Aorta (tissue), 5 donors: ENCODE measurements at places on chromosomes 12 and 14. TPM values are rescaled to one million over a fixed set of nuclear protein-coding genes. Genes with fewer than 3 reads are reported as not detected.

DNA sequence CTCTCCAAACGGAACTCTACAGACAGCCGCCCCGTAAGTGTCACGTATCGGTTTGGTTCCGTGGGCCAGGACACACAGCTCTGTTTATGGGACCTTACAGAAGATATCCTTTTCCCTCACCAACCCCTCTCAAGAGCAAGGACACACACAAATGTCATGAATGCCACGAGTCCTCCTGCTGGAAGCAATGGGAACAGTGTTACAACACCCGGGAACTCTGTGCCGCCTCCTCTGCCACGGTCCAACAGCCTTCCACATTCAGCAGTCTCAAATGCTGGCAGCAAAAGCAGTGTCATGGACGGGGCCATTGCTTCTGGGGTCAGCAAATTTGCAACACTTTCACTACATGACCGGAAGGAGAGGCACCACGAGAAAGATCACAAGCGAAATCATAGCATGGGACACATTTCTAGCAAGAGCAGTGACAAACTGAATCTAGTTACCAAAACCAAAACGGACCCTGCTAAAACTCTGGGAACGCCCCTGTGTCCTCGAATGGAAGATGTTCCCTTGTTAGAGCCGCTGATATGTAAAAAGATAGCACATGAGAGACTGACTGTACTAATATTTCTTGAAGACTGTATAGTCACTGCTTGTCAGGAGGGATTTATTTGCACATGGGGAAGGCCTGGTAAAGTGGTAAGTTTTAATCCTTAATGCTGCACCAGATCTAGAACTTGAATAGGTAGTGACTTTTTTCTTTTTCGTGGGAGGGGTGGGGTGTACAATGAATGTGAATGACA is 69.7 kb downstream of the WDR20 start:
- no peak for DNase-seq

GRCh38 chr14:103179094-103179493 is 55.8 kb downstream of the TNFAIP2 start:
- DNase-seq = no peak

- DNase-seq = no peak
Measured at GRCh38 chr12:89529738-89530137, 3.9 kb upstream of the POC1B start.

The REM2 gene
- total RNA-seq = 0.36 TPM

The USP15 gene
- 97.9 TPM for total RNA-seq

DNA sequence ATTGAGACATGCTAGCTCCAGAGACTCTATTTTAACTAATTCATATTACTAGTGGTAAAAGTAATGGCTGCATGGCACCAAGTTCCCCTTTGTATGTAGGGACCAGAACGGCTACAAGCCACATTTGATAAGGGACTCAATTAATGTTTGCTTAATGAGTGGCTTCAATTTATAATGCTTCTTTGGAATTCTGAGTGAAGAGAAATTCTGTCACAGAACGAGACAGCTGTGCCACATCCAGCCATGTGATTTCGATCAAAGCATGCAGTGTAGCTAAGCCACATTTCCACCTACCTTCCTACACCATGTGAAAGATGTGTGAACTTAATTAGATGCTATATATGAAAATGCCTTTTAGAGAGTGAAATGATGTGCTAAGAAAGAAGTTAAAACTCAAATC is 217.4 kb downstream of the ACSS3 start:
- no peak for DNase-seq

The SVOP gene
- not detected for total RNA-seq

DNA sequence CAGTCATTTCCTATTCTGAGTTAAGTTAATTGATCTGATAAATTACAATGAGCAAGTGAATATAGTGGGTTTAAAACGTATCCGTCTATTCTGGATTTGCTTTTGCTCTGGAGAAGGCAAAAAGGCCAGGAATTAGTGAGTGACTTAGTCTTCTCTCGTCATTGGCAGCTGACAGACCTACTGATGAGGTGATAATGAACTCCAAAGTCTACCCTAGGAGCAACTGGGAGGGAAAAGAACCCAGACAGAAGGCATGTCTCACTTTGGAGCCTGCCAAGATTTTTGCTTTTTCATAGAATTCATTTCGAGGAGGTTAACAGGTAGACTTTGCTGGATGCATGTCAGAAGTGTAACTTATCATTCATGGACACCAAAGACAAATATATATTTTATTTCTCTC is 270.3 kb downstream of the FBXL14 start:
- no peak for DNase-seq

DNA sequence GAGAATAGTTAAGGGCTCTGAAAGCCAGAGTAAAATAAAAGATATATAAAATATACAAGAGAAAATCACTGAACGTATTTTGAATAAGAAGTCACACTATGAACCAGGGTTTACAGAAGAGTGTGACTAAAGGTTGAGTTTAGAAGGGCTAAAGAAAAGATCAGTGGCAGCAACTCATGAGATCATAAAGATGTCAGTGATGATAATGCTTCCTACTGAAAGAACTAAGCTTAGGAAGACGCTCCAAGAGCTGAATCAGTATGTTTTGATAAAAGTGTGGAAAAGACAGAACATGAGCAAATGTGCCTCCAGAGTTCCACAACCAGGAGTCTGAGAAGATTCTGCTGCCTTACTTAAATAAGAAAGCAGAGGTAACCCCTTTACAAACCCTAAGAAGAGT is 74.6 kb downstream of the KITLG start:
- no peak for DNase-seq

DNA sequence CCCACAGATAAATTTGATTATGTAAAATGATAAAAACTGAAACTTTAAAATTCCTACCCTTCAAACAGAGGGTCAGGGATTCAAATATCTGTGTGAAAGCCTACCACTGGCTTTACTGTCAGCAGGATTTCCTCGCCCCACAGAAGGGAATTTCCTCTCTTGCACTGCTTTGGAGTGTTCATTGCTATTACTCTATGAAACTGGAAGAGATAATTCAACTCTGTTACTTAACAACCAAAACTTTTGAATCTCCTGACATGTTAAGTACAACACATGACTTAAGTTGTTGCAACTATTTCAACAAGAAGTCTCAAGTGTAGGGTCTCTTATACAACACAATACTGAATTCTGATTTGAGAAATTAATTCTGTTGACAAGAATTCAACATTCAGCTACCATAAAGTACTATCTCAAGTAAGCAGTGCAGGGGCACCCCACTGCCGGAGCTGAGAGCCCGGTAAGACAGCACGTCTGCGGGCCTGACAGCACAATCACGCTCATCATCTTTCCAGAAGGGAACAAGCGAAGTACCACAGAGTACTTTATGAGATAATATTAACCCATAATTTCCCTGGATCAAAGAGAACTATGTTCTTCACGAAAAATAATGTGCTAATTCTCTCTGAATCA is 22.9 kb downstream of the DICER1 start:
- no peak for DNase-seq

- no peak for DNase-seq
Measured at GRCh38 chr14:33564774-33565630, 385.9 kb downstream of the EGLN3 start.

DNA sequence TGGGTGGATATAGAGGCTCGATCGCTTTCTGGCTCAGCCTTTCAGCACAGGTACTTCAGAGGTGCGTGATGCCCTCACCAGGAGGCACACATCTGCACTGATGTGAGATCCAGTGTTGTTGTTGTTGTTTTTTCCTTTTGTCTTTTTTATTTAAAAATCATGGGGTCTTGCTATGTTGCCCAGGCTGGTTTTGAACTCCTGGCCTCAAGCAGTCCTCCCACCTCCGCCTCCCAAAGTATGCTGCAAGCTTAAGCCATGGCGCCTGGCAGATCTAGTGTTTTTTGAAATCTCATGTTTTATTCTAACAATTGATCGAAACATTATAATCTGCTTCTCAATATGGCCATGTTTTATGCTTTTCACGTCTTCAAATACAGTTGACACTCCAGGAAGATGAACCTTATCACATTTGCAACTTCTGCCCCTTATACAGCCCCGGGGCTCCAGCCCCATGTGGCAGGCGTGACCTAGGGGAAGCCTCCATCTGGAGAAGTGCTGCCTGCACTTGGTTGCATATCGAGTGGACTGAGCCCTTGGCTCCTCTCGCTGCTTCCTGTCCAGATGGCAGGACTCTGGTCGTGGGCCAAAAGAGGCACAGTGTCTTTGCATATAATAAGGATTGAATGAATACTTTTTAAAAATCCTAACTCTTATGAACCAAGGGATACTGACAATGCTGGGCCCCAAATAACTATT is 71.7 kb downstream of the TRAF3 start:
- DNase-seq = no peak

DNA sequence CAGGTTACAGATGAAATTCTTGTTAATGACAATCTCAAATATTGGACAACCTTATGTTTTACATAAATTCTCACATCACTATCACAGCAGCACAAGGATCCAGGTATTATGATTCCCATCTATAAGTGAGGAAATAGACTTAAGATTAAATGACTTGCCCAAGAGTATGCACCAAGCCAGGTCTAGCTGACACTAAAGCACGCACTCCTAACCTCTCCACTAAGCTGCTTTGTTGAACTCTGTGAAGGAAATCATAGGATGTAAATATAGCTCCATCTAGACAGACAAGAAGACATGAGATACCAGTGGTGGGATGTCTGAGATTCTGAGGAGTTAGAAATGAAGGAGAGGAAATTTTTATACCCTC is 87.9 kb downstream of the PHLDA1 start:
- no peak for DNase-seq

The GLT1D1 gene
- total RNA-seq = 0.78 TPM

DNA sequence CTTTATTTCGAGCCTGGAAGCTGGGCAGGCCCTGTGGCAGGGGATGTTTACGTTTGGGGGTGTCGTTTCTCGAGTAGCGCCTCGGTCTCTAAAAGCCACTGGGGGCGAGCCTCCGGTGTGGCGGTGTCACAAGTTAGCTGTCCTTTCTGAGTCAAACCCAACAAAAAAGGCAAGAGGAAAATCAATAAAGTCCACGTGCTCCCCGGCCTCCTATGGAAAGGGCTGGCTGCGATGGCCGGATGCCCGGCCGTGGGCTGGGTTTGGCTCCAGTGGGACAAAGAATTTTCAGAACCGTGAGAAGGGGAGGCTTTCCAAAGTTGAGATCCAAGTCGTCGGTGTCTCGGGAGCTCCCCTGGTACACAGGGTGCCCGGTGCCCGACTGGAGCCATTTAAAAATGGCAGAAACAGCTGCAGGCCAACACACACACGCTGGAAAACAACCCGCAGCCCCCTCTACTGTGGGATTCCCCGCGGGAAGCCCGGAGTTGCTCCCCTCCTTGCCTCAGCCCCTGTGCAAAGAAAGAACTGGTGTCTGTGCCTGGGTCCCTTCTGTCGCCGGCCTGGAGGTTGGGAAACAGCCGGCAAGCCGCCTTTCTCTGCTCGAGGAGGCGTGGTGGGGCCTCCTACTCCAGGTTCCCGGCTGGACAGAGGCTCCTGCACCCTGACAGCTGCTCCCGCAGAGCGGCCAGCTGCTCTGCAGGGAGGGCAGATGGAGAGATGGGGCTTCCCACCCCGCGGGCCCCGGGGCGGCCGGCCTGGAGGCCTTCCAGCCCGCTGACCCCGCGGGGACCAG is 1.9 kb downstream of the BCL7A start:
- DNase-seq = peak; percentile 93

- peak; percentile 84 for DNase-seq
Measured at GRCh38 chr12:123237646-123238329, 4.6 kb downstream of the MTRFR start.

The SYNDIG1L gene
- 0.94 TPM for total RNA-seq

GRCh38 chr14:63209160-63209559 is 4.9 kb downstream of the RHOJ start:
- DNase-seq = no peak

DNA sequence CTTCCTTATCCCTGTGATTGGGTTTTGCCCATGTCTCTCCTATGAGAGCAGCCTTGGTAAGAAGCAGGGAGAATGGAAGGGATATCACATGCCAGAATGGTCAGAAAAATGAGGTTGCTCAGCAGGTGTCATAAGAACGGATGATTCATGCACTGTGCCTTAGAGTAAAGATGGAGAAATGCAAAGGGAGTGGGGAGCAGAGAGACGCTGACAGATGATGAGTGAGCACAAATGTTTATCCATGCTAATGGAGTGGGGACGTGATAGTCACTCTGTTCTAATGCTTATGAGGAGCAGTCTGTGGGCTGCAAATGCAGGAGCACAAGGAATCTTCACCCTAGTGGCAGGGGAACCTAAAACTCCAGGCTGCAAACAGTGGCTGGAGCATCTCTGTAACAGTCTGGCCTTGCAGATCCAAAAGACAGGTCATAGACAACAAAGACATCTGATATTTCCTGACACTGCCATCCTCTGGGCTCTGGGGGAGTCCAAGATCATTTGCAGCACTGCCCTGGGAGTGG is 243.2 kb downstream of the CACNA1C start:
- DNase-seq = no peak

DNA sequence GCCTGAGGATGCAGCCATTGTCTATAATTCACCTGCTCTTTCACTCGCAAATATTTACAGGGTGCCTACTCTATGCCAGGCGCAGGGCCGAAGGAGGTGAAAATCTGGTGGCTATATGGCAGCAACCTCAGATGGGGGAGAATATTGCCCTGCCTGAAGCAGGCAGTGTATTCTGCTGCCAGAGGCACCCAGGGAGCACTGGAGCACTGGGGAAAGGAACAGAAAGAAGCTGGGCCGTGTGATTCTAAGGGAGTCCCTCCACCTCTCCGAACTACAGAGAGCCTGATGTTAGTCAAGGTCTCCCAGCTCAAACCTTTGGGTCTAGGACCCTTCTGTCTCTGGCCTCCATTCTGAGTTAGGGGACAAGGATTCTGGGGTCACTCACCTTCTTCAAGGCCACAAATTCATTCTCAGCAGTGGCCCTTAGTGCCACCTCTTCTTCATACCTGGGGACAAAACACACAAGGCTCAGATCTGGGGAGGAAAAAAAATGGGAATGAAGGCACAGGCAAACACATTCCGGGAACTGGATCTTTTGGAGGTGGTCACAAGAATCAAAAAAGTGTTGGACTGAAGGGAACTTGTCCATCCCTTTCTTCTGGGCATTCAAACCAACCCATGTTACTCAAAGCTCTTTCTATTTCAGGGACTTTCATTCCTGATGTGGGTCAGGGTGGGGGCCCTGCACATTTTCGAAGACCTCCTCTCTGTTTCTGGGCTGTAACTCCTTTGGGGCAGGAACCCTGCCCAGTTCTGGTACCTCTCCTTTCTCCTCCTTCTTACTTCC is 19.3 kb upstream of the KRT86 start:
- DNase-seq = no peak

The SPRYD3 gene
- 71.6 TPM for total RNA-seq
